ENCODE measurements at places on chromosomes 16 and 17.
A peak's percentile ranks its signal among the peaks of the same experiment; 100 is the strongest.

GRCh38 chr16:2990891-2991290, 10.6 kb upstream of the PKMYT1 start:
- no peak for DNase-seq

GRCh38 chr17:36124879-36125824, 21.5 kb downstream of the CCL4 start:
- DNase-seq, result no peak

DNA sequence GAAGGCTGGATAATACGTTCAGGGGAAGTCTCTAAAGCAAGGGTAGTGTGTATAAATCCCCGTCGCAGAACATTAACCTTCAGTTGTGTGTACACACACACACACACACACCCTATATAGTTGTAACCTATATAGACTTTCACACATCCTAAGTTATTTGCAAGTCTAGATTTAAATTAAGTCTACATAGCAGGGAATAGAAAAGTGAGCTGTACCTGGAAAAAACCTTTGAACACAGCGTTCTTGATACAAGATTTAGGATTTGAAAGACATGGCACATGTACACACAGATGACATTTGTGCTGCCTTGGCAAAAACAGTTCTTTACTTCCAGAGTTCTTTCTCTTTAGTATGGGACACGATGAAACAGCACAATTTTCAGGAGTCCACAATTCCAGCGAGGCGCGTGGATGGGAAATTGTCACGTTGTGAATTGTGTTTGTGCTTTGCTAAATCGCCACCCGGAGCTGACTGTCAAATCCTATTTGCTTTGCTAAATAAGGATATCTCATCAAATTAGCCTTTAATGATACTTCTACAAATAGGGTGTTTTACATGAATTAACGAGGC, 233.9 kb downstream of the MRTFB start:
- DNase-seq, result no peak

GRCh38 chr16:74817851-74818250, 43.2 kb upstream of the FA2H start:
- no peak for DNase-seq

GRCh38 chr17:9768381-9768934, 22.9 kb downstream of the DHRS7C start:
- DNase-seq, result no peak

GRCh38 chr17:67245694-67246402, 852 bp upstream of the HELZ start:
- DNase-seq, result no peak

DNA sequence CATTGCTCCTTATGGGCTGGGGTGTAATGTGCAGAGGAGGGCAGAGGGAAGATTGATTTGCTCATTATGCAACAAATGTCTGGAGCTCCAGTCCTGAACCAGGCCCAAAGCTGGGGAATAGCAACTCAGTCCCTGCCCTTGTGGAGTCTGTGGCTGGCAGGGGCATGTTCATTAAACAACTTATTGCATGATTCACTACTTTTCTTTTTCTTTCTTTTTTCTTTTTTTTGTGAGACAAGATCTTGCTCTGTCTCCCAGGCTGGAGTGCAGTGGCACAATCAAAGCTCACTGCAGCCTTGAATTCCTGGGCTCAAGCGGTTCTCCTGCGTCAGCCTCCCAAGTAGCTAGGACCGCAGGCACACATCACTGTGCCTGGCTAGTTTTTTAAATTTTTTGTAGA, 23.1 kb downstream of the MSI2 start:
- DNase-seq, result no peak

- DNase-seq, result peak; percentile 90
Measured at GRCh38 chr17:19723964-19724363, 7.6 kb upstream of the SLC47A2 start.

- DNase-seq, result peak; percentile 72
Measured at GRCh38 chr16:8660841-8661301, 13.5 kb upstream of the ABAT start.

GRCh38 chr17:19341641-19342610, 20.6 kb downstream of the B9D1 start:
- peak; percentile 49 for DNase-seq

DNA sequence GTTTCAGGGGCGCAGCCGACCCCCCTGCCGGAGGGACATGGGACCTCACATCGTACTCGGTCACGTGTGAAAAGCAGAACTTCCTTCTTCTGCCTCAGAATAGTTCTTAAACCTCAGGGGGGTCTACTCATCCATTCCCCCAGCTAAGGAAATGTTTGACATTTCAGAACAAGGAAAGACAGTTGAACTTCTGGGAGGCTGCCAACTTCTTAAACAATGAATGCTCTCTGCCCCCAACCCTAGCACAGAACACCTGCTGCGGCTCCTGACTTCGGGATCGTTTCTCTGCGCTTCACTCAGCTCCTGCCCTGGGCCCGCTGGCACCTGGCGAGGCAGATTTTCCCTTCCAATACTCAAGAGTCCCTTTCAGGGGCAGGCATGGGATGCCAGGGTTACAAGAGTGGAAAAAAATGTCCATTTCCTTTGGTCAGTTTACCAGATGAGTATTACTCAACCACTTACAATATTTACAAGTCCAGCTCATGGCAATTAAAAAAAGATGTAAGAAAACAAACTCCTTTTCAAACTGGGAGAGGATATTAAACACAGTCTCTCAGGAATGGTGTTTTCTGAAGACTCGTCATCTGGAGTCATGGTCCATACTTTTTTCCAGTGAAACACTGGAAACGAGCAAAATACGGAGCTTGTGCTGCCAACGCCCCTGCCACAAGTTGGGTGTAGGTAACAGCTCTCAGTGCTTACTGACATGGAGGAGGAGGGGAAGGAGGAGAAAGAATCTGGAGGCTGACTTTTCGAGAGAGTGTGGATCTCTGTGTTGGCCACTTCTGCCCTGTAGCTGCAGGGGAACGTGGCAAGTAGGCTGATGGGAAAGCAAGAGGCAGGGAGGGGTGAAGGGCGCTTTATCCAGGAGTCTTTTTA, 235.7 kb downstream of the NTN1 start:
- DNase-seq, result no peak

- DNase-seq, result no peak
Measured at GRCh38 chr17:8649157-8650118, 18.9 kb upstream of the MYH10 start.

DNA sequence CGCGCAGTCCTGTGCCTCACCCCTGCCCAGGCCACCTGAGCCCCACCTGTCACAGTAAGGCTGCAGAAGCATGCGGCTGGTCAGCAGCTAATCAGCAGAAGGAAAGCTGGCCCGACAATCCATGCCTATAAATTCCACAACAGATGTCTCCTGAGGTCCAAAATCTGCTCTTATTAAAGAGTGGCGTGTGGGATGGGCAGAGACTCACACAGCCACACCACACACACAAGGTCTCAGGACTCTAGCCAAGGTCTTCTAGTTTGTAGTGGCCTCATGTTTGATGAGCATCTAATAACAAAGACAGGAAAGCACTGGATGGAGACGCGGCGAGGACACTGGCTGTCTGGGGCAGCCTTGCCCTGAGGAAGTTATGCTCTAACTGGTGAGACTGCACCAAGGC, 55.9 kb downstream of the ANKRD11 start:
- DNase-seq, result no peak

DNA sequence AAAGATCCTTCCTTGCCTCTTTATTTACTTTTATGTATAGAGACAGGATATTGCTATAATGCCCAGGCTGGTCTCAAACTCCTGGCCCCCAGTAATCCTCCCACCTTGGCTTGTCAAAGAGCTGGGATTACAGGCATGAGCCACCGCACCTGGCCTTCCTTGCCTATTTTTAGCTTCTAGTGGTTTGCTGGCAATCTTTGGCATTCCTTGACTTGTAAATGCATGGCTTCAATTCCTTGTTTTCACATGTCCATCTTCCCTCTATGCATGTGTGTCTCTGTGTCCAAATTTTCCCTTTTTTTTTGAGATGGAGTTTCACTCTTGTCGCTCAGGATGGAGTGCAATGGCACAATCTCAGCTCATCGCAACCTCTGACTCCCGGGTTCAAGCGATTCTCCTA, 22.5 kb downstream of the HEXIM2 start:
- DNase-seq, result no peak

GRCh38 chr17:67602974-67603373, 114.8 kb upstream of the NOL11 start:
- DNase-seq, result no peak

- DNase-seq, result no peak
Measured at GRCh38 chr17:53516636-53517035, 306.1 kb upstream of the KIF2B start.

DNA sequence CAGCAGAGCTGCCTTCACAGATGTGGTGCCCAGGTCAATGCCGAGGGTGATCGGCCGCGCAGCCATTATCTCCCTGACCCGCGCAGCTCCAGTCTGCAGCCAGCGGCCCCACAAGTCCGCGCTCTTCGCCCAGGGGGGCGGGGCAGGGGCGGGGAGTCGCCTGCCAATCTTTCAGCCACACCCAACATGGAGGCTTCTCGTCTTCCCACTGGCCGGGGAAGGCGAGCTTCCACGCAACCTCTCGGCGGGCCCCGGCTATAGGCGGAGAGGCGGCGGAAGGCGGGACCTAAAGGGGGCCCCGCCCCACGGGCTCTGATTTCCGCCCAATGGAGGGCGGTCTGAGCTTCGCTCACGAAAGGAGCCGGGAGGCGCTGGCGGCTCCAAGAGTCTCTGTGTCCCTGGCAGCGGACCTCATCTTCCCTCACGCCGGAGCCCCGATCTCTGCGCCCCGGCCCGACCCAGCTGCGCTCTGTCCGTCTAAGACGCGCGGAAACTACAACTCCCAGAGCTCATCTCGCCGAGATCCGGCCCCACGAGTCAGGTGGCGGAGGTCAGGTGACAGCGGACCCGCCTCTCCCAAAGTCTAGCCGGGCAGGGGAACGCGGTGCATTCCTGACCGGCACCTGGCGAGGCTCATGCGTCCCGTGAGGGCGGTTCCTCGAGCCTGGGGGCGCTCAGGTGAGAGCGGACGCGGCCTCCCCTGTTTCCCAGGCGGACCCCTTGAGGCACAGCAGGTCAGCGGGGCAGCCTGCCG, at the start of the genes CTNS and SHPK:
Gene CTNS (plus strand): TSS at position 607 of the 754 bp plus-strand sequence. CDS start 3,447 bp downstream, outside the sequence.
Gene SHPK (minus strand): TSS at position 97 of the 754 bp plus-strand sequence. CDS start 31 bp downstream, at position 66.
- peak; percentile 95 for DNase-seq

- DNase-seq, result no peak
Measured at GRCh38 chr17:47806026-47806912, 15.3 kb downstream of the OSBPL7 start.

GRCh38 chr17:61427567-61427966, 24.7 kb upstream of the TBX4 start:
- no peak for DNase-seq

DNA sequence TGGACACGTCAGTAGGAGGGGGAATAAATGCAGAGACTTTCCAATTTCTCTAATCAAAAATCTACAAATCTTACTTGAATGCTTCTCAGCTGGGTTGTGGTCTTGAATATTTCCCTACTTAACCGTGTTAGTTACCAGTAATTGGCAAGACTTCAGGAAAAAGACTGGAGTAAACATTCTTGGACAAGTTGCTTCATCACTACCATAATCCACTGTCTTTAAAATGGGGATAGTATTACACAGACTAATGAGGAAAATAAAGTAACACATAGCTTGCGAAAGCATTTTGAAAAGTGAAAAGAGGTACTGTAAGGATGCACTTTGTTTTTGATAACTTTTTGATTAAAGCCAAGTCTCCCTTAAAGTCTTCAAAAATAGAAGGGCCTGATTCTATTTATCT, 18.4 kb downstream of the MYH1 start:
- no peak for DNase-seq

DNA sequence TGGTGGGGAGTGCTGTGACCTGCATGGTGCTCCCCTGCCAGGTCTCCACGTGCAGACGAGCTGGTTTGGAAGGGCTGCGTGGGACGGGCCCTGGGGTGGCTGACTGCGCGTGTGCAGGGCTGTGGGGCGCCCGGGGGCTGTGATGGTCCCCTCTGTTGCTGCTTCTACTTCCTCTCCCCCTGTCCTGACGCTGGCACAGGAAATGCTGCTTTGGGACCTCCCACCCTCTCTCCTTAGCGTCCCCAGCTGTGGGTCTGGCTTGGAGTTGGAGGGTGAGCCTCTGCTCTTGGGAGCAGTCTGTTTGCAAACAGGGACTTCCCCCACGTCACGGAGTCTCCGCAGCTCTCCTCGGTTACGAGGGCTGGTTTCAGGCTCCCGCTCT, 35.2 kb downstream of the TSC2 start:
- no peak for DNase-seq

DNA sequence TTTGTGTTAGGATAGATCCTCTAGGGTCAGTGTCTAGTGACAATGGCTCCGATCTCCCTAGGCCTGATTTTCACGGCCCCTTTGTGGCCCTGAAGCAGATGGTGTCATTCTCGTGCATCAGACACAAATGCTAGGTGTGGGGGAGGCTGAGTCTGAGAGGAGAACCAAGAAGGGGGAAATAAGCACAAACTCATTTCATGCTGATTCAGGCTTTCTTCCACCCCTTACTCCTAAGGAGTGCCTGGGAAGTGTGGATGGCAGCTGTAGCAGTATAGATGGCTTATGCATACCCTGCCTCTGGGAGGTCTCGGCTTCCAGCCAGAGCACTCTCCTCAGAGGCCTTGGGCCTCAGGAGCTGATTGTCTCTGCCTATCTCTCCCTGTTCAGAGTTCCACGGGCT, 1.8 kb upstream of the WNK4 start:
- DNase-seq, result no peak

DNA sequence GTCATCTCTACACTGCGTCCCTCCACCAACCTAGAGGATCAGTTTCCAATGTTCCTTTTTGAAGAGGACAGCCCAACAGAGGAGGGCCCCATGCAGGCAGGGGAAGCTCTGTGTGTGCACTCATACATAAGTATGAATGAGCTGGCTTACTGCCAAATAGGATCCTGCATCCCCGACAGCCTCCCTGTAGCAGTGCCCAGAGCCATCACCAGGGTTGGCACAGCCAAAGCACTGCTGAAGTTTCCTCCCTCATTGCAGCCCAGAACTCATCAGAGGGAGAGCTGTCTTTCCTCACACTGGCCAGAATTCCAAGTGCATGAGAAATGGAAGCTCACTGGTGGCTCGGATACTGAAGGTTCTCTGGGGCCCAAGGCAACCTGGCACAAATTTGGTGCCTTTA, 114.4 kb downstream of the ASIC2 start:
- DNase-seq, result no peak

DNA sequence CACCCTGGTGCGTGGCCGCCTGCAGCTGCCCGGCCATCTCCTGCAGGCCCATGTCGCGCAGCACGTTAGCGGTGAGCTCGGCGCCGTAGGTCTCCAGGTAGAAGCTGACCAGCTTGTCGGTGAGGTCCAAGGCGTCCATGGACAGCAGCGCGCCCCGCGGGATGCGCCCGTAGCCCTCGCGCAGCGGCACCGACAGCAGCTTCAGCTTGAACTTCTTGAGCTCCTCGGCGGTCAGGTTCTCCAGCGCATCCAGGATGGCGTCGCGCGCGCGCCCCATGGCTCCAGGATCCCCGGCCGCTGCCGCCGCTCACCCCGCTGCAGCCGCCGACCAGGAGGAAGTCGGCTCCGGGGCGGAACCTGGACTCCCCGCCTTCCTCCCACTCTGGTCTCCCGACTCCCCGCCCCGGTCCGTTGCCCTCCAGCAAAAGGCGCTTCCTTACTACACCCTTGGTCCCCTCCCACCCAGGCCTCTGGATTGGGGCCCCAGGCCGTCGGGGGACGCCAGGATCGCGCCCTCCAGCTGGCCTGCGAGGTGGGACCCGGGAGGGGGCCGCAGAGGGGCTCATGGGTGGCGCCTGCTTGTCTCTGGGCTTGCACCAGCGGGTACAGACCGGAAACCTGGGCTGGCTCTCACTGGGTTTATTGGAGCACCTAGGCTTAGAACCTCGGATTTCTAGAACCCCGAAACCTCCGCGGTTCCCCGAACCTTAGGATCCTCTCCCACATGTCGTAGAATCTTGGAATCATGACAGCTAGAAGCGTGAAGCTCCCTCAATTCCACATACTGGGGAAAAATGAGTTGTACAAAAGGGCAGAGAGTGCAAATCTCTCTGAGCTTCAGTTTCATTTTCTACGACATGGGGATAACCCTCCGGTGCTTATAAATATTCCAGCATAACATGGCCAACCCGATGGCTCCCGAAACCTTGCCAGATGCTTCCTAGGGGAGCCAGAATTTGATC, at the start of gene PYCARD:
Gene PYCARD (minus strand): TSS at position 347 of the 962 bp plus-strand sequence. CDS start 70 bp downstream, at position 277.
- no peak for DNase-seq
